ENCODE measurements at places on chromosomes 16 and 17.

- no peak for DNase-seq
These were observed 59.2 kb downstream of the ANKRD11 start for GRCh38 chr16:89431158-89431584.

DNA sequence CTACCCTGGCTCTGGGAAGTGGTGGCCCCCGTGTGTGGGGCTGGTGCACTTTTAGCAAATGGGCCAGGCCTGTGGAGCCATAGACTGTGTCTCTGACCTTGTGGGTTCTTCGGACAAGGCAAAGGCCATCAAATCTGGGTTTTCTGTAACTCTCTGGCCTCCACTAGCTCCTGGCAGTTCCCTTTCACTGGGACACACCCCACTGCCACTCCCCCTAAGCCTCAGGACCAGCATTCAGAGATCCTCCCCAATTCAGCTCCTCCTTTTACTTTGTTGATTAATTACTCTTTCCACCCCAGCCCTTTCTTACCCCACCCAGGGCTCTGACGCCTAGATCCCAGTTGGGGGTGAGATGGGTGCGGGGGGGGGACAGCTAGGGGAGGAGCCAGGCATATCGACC, 53.9 kb upstream of the IRX3 start:
- DNase-seq = no peak

DNA sequence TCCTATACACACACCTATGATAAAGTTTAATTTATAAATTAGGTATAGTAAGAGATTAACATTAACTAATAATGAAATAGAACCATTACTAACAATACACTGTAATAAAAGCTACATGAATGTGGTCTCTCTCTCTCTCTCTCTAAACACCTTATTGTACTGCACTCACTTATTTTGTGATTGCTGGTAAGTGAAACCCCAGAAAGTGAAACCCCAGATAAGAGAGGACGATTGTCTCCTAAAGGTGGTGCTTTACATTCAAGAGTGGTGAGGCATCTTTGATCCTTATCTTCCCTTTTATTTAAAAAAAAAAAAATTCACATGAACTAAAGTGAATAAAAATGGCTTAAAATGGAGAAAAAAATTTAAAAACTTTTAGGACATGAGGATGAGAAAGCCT, 80.1 kb upstream of the TRAP1 start:
- DNase-seq = no peak

GRCh38 chr17:81607431-81607830, 29.5 kb downstream of the NPLOC4 start:
- no peak for DNase-seq

DNA sequence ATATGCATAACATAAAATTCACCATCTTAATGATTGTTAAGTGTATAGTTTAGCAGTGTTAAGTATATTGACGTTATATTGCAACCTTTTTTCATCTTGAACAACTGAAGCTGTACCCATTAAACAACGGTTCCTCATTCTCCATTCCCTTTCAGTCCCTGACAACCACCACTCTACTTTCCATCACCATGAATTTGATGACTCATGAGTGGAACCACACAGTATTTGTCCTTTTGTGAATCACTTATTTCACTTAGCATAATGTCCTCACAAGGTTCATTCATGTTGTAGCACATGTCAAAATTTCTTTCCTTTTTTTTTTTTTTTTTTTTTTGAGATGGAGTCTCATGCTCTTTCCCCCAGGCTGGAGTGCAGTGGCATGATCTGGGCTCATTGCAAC, 46.0 kb downstream of the HOXB1 start:
- no peak for DNase-seq
